Activated CD4-positive, alpha-beta T cell treated with anti-CD3 and anti-CD28 coated beads for 36 hours (primary cell): ENCODE measurements at places on chromosomes 13 and 19.

- DNase-seq: no peak
These were observed 9.4 kb downstream of the RFPL4AL1 start for GRCh38 chr19:55778331-55778730.

DNA sequence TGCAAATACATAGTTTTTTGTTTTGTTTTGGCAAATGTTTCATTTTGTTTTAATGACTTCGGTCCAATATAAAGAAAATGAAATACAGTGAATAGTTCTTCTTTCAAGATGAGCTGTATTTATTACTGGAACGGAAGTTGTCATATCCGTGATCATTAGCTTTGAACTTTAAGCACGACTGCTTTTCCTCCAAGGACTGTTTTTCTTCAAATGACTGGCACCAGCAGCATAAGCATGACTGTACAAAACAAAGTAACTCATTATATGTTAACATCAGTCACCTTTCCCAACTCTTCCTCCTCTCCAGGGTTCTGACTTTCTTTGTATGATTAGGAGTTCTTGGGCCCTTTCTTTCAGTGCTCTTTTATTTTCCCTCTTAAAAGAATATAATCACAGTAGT lies 20.5 kb downstream of the EDNRB start:
- DNase-seq: no peak

DNA sequence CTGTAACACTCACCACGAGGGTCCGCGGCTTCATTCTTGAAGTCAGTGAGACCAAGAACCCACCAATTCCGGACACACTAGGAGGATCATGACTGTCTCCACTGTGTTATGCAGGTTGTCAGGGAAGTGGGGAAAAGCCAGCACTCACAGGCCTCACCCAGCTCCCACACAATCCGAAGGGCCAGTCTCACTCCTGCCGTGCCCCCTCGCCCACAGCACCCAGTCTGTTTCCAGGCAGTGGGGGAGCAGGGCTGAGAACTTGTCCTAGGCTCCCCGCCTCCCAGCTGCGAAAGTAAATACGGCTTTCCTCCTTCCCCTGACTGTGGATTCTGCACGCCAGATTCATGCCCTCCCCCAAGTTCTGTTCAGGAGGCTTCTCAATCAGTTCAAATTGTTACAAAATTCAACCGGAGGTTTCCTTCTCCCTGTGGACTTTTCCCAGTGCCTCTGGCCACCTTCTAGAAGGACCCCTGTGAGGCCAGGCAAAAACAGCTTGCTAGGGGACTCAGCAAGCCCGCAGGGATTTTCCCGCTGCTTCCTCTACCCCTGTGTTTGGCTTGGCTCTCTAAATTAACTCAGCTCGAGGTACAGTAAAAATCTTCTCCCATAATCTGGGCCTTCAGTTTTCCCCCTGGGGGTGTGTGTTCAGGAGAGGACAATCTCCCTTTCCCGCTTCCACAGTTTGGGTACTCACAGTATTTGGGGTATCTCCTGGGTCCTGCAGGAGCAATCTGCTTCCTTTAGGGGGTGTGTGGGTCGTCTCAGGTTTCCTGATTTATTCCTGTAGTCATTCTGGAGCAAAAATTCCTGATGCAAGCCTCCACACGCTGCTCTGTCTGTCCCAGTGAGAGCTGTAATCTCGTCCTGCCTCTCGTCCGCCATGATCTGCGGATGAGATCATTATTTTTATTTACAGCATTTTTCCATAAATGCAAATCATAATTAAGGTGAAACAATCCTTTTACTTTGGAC lies 899.8 kb downstream of the GPC5 start:
- DNase-seq: no peak

DNA sequence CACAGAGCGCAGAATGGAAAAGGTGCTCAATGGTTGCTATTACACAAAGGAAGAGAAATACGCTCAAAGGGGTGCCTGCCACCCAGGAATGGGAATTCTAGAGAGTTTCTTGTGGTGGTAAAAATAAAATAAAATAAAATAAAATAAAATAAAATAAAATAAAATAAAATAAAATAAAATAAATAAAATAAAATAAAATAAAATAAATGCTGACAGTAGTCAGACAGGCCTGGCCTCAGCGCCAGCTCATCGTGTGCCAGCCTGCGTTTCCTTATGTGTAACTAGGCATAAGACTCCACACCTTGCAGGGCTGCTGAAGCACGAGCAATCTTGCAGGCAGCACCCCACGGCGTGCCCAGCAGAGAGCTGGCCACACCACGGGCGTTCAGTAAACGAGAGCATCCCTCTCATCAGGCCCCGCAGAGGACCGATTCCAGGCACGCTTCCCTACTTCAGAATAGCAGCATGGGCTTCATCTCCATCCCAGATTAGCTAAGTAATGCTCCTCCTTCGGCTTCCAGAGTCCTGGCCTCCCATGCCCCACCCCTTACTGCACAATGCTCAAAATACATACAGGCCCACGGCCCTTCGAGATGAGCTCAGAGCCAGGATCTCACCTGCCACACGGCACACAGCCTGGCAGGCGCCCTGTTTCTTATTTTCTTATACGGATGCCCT lies 5.6 kb downstream of the NAPA start:
- DNase-seq: no peak

DNA sequence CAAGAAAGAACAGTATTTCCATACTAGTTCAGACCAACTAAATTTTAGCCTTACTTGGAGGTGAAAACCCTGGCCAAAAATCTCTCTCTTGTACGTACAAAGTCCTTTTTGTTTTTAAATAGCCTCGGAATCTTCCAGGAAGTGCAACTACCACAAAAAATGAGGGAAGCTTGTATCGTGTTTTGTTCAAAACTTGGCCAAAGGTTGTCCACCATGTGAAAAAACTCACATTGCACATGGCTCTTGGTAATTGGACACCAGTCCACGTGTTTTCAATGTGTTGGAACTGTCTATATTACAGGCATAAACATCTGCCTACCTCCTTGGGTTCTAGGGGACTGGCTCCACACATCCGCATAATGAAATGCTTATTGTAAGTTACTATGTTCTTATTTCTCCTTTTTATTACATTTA lies 15.2 kb upstream of the STRN4 start:
- no peak for DNase-seq

DNA sequence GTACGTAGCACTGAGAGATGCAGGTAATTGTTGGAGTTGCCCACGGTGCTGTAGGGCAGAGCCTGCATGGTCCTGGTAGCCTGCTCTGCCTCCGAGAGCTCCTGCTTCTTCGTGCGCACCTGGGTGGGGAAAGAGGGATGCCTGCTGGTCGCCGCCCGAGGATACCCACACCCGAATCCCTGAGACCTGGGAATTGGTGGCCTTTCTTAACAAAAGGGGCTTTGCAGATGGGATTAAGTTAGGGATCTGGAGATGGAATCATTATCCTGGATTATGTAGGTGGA lies 9.4 kb downstream of the C3 start:
- no peak for DNase-seq

DNA sequence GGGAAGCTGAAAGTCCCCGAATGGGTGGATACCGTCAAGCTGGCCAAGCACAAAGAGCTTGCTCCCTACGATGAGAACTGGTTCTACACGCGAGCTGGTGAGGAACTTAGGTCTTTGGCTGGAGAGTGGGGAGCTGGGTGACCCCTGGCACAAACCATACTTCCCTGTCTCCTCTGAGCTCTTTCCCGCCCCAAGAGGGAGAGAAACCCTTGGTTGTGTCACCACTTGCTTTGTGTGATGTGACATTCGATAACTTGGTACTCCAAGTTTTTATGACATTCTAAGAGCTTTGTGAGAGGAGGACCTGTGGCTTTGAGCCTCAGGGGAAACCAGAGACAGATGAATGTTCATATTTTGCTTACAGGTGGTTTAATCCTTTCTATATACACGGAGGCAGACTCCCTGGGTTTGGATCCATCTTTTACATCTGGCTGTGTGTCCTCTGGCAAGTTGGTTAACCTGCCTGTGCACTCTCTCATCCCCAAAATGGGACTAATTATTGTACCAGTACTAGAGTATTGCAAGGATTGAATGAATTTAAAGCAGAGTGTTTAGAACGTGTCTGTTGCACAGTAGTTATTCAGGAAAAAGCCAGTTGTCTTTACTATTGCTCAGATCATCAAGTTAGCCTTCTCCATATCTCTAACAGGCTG lies 1.2 kb downstream of the RPS19 start:
- DNase-seq: no peak

- peak; percentile 54 for DNase-seq
These were observed 997 bp upstream of the SAMD4B start for GRCh38 chr19:39341129-39341718.

- no peak for DNase-seq
These were observed 245.4 kb upstream of the SPRY2 start for GRCh38 chr13:80586356-80586755.

DNA sequence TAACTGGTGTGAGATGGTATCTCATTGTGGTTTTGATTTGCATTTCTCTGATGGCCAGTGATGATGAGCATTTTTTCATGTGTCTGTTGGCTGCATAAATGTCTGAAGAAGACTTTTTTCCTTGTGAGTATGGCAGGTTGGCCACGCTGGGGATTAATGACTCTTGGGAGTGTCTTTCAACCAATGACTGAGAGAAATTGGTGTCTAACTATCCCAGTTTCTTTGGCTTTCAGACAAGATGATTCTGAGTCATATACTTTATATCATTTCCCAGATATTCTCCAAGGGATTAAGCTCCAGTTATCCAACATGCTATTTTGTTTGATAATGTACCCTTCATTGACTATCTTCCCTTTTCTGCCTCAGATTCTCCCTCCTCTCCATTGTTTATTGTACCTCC lies 35.5 kb upstream of the CSNK1A1L start:
- no peak for DNase-seq

- peak; percentile 81 for DNase-seq
These were observed 4.9 kb upstream of the SMIM17 start for GRCh38 chr19:56637976-56638555.

- no peak for DNase-seq
These were observed 11.8 kb downstream of the DAPK3 start for GRCh38 chr19:3958836-3959765.

GRCh38 chr19:1259876-1260748 lies 9.0 kb upstream of the CIRBP start:
- peak; percentile 77 for DNase-seq

DNA sequence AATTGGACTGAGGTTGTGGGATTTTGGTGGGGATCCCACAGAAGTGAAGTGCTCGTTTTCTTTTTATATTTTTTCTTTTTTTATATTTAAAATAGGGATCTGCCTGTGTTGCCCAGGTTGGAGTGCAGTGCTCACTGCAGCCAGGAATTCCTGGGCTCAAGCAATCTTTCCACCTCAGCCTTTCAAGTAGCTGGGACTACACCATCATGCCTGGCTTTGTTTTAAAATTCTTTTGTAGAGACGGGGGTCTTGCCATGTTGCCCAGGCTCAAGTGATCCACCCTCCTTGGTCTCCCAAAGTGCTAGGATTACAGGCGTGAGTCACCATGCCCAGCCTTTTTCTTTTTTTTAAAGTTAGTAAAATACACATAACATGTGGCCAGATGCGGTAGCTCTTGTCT lies 20.6 kb downstream of the CRTC1 start:
- no peak for DNase-seq

DNA sequence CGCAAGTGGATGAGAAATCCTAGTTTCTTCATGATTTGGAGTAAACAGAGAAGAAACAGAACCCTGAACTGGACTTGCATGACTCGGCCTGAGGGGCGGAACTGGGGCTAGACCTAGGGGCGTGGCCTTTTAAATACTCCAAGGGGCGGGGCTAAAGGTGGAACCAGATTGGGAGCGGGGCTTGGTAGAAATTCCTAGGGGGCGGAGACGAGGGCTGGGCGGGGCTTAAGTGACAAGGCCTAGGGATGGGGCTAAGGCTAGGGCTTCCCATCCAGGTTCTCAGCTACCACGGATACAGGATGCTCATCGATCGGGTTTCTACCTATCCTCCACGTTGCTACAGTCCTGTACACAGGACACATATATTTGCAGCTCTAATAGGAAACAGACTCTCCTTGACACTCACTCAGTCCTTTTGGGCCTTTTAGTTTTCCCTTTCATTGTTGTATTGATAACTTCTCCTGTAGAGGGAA lies 372 bp upstream of the ZNF699 start:
- peak; percentile 91 for DNase-seq

- DNase-seq: no peak
These were observed 621.1 kb upstream of the KLHL1 start for GRCh38 chr13:70729369-70729768.

GRCh38 chr19:46579361-46579879 lies 21.7 kb upstream of the CALM3 start:
- peak; percentile 26 for DNase-seq

- no peak for DNase-seq
These were observed 248.2 kb downstream of the ZNF536 start for GRCh38 chr19:30620354-30620753.

DNA sequence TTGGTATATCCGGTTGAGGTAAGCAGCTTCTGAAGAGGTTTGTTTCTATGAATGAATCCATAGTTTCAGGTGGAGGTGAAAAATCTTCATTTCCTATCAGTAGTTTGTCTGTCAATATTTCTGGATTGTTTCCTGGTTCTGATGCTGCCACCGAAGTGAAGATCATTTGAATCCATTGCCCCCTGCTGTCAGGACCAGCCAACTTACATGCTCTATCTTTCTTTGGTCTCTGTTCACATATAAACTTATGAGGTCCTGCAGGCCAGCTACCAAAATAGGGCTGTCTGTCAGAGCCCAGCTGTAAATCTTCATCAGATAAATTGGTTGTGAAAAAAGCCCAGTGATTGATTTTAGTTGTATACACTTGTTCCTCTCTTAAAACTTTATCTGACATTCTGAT lies 15.2 kb upstream of the N4BP2L1 start:
- peak; percentile 57 for DNase-seq

DNA sequence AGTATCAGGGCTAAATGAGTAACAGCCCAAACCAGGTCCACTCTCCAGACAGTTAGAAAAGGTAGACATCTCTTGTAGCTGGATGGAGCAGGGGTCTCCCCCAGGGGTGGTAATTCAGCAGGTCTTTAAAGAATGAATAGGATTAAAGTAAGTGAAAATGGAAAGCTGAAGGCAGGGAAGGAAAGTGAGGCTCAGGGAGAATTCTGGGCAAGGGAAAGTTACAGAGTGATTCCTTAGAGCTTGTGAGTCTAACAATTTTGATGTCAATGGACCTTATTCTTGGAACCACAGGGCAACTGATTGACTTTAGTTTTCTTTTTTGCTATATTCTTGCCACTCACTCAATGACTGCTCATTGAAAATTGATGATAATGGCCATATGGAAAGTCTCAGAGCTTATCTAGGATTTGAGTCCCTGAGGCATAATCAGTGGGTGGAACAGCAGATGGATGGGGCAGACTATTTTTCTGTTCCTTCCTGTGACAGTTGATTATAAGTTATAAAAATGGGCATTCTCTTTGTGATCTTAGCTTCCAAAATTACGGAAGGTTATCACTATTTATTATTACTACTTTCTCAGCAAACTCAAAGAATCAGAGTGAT lies 76.9 kb downstream of the LRCH1 start:
- no peak for DNase-seq

GRCh38 chr13:26601669-26602068 lies 44.2 kb downstream of the WASF3 start:
- DNase-seq: peak; percentile 18

- no peak for DNase-seq
These were observed 6.9 kb downstream of the ZNF787 start for GRCh38 chr19:56114051-56114777.

GRCh38 chr19:46713781-46714443 lies 3.0 kb downstream of the PRKD2 start:
- peak; percentile 85 for DNase-seq

- no peak for DNase-seq
These were observed 17.6 kb upstream of the DHRS12 start for GRCh38 chr13:51821606-51822005.

- DNase-seq: no peak
These were observed 1587.1 kb downstream of the PCDH9 start for GRCh38 chr13:65642996-65643395.
